ENCODE measurements at places on chromosomes 4 and X.

GRCh38 chr4:78244705-78245485 lies 187.8 kb downstream of the FRAS1 start:
- DNase-seq: no peak

DNA sequence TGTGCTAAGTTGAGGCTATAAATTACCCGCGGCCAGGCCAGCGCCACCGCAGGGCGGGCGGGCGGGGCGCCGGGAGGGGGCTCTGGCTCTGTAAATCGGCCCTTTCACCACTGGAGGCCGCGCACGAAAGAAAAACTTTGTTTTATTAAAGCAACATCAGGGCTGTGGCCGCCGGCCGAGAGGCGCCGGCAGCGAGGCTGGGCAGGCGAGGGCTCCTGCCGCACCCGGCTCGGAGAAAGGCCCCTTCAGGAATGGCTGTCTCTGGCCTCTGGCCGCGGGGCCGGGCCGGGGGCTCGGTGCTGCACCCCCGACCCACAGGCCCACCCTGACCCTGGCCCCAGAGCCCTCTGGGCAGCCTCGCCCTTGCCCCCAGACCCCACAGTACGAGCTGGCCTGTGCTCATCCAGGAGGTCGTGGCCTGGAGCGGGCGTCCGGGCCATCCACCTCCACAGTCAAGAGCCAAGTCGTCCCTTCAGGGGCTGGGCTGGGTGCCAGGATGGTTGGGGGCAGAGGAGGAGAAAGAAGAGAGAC lies 29.5 kb upstream of the FGFR3 start:
- no peak for DNase-seq

- no peak for DNase-seq
Observed at GRCh38 chr4:60019180-60019579, 1180.9 kb upstream of the ADGRL3 start.

GRCh38 chr4:16360694-16361262 lies 134.5 kb upstream of the TAPT1 start:
- no peak for DNase-seq

- DNase-seq: no peak
Observed at GRCh38 chr4:25608644-25609043, 47.0 kb upstream of the SLC34A2 start.
